CD14-positive monocyte (primary cell): ENCODE measurements at places on chromosomes 7 and 10.

DNA sequence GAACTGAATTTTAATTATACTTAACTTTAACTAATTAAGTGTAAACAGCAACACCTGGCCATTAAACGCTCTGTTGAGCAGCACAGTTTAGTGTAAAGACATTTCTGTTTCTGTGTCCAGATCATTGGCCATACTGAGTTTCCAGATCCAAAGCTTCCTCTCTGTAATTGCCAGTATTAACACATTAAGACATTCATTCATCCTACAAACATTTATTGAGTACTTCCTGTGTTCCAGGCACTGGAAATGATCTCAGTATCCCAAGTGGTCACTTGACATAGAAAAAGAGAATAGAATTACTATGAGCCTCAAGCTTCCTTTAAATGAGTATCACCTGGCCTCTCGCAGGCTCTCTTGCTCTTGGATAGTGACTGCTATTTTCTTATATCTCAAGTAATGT lies 618.1 kb downstream of the SORCS3 start:
- H3K27ac ChIP-seq, result no peak overlapping the region
- H3K4me1 ChIP-seq, result no peaks in the 10 kb centered on the region
- DNase-seq, result no peak
- H3K4me3 ChIP-seq, result no peak overlapping the region
- no peaks in the 10 kb centered on the region for H3K27me3 ChIP-seq
- no peaks in the 10 kb centered on the region for H3K36me3 ChIP-seq

GRCh38 chr10:90709727-90710126 lies 148.1 kb downstream of the HTR7 start:
- H3K27me3 ChIP-seq, result no peaks in the 10 kb centered on the region
- H3K36me3 ChIP-seq, result no peaks in the 10 kb centered on the region
- no peaks in the 10 kb centered on the region for H3K4me1 ChIP-seq
- H3K4me3 ChIP-seq, result no peak overlapping the region

GRCh38 chr10:43252783-43253341 lies 14.0 kb downstream of the RASGEF1A start:
- H3K4me1 ChIP-seq, result no peaks in the 10 kb centered on the region
- H3K27me3 ChIP-seq, result no peaks in the 10 kb centered on the region
- H3K4me3 ChIP-seq, result no peak overlapping the region
- H3K27ac ChIP-seq, result no peak overlapping the region
- H3K36me3 ChIP-seq, result no peaks in the 10 kb centered on the region

DNA sequence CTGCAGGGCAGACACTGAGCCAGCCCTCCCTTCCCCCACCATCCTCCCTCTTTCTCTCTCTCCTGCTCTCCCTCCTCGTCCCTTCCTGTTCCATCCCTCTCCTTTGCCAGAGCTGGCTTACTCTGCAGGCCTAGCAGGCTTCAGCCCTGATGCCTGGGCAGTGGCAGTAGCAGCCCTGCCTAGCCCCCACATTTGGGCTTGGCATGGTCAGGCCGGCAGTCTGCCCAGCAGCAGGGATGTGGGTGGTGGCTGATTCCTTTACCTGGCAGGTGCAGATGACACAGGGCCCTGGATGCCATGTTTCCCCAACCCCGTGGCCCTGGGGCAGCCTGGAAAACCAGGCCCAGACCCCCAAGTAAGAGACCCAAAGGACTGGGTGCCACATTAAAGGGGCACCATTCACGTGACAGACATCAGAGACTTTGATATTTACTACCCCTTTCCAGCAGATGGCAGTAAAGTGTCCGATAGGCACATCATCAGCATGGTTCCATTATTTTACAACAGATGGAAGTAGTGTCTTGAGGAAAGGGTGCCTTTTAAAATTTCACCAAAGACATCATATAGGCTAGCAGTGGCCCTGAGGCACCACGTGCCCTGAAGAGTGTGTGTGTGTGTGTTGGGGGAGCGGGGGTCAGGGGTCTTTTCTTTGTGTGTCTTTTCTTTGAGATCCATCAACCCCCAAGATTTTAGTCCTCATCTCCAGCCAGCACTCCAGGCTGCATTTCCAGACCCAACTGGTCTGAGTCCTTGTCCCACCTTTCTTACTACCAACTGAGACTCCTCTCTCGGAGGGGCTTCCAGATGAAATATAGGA lies 5.9 kb downstream of the KCP start:
- H3K27me3 ChIP-seq, result no peaks in the 10 kb centered on the region
- DNase-seq, result peak; percentile 74
- H3K27ac ChIP-seq, result no peak overlapping the region

DNA sequence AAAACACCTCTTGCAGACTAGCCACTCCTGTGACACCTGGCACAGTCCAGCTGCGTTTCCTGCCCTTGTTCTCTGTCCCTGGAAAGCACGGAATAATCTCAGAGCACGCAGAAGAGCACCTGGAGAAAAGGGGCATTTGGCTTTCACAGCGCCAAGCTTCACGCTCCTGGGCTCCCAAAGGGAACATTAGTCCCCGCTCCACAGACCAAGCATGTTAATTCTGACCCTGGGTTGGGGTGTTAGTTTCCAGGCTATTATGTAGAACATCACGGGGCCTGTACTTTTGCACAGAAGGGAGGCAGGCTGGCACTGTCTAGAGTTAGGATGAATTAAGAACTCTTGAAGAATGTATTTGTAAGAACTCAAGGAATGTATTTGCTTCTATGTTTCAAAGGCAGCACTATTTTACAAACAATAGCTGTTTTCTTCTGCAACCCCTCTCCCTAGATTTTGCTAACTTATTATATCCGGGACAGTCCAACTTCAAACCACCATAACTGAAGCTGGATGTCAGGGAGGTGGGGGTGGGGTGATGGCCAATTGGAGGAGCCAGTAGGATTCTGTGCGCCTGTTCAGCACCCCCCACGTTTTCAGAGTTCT lies 62.2 kb upstream of the TRIM8 start:
- no peak overlapping the region for H3K27ac ChIP-seq
- H3K4me3 ChIP-seq, result no peak overlapping the region
- no peak for DNase-seq
- peaks cover 19% of the 10 kb centered on the region for H3K4me1 ChIP-seq

DNA sequence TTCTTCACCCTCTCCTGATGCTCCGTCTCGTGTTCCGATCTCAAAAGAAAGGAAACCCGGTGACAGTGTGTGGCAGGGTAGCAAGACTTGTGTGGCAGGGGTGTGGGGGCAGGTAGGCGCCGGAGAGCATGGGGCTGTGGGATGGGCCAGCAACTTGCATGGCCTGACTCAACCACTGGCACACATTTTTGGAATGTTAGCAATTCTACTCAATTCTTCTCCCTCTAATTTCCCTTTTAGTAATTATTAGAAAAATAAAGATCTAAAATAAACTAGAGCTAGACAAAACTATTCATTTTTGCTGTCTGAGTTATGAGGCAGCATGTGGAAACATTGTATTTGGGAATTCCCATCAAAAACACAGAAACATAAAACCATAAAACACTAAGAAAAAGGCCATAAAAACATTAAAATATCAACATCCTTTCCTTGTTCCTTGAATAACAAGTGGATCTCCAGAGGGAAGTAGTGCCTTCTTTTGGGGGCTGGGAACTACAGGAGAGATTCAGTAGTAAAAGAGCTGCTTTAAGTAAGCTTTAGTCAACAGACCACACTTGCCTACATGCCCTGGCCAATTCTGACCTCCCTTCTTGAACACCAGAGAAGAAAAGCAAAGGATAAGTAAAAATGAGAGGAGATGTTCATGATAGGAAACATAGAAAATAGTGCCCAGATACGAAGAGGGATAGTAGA lies 21.8 kb downstream of the SEMA3C start:
- H3K27ac ChIP-seq, result no peak overlapping the region
- no peaks in the 10 kb centered on the region for H3K27me3 ChIP-seq
- DNase-seq, result no peak
- H3K4me1 ChIP-seq, result no peaks in the 10 kb centered on the region
- H3K36me3 ChIP-seq, result peaks cover 9% of the 10 kb centered on the region

DNA sequence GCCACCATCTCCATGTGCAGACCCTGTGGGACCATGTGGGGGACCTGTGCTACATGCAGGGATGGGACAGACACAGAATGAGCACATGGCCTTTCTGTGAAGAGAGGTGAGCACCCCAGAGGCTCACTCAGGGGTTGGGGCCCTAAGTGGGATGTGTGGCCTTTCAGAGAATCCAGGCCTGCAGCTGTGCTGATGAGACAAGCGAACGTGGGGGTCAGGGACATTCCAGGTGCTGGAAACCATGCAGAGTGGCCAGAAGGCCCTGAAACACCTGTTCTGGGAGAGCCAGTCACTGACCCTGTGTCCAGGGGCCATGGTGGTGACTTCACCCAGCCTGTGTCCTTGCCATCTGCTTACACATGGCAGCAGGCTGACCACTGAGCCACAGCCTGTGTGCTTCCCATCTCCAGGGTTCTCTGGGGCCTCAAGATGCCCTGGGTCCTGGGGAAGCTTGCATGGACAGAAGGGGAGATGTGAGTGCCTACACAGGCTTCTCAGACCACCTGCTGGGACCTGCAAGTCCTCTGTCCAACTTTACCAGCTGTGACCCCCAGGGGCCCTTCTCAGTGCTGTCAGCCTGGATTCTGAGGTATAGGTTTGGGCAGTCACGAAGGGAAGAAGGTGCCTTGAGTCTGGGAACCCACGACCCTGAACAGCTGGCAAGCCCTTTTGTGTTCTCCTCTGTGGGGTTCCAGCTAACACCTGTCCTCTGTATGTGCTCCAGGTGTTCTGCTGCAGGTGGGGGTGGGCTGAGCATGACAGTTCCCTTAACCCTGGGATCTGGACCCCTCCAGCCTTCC lies 17.6 kb downstream of the RAMP3 start:
- DNase-seq, result no peak
- H3K36me3 ChIP-seq, result no peaks in the 10 kb centered on the region
- no peaks in the 10 kb centered on the region for H3K27me3 ChIP-seq
- H3K4me3 ChIP-seq, result no peak overlapping the region
